Heart right ventricle (tissue), 16 donors: ENCODE measurements at places on chromosomes 1 and 21. TPM values are rescaled to one million over a fixed set of nuclear protein-coding genes. Genes with fewer than 3 reads are reported as not detected.

DNA sequence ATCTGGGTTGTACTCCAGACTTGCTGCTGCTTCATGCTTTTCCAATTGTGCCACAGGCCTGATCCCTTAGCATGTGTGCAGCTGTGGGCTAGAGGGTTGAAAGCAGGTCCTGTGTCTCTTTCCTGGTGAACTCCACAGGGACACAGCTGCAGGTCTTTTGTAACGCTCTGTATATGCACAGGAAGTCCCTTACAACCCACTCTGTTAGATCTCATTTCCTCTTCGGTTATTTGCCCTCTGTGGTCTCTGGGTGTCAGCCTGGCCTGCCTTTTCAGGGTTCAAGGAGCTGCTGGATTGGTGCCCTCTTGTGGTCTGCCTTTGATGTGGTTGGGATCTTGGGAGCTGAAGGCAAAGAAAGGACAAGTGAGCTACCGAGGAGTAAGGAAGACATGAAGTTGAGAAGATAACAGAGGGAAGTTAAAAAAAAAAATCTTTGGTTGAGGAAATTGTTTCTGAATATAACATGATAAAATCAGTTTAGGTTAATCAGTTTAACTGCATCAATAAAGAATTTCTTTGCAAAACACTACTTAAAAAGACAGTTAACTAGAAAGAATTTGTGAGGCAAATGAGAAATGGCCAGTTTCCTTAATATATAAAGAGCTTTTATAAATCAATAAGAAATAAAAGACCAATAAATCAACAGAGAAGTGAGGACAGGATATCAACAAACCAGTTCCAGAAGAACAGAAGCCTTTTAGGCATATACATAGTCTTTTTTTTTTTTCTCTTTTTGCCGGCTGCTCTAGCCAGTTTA is 44.1 kb downstream of the UCK2 start:
- peak; percentile 55 for DNase-seq

CD48 gene
- total RNA-seq, result 0.68 TPM

DNA sequence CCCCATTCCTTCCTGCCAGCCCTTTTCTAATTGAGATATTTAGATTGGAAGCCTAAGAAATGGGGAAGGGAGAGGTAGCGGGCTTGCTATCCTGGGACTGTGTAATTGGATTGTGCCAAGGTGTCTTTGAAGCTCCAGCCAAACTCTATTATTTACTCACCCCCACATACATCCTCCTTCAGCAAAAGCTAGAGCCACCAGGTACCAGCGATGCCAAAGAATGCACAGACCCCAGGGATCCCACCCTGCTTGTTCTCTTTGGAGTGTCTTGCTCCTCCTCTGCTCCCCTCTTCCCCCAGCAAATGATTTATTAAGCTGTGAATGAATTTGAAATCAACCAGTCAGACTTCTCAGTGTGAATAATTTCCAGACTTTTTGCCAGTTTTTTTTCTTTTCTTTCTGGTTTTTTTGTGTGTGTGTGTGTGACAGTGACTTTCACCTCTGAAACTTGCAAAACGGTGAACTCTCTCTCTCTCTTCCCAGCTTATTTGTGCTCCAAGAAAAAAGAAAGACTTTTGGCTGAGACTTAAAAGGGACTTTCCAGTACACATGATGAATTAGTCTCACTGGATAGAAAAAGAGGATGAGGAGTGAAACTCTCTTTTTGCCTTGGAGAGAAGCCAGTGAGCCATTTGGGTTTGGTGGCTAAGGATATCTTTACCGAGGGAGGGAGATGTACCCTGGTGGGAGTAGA is 1.8 kb downstream of the VASH2 start:
- no peak for DNase-seq

DNA sequence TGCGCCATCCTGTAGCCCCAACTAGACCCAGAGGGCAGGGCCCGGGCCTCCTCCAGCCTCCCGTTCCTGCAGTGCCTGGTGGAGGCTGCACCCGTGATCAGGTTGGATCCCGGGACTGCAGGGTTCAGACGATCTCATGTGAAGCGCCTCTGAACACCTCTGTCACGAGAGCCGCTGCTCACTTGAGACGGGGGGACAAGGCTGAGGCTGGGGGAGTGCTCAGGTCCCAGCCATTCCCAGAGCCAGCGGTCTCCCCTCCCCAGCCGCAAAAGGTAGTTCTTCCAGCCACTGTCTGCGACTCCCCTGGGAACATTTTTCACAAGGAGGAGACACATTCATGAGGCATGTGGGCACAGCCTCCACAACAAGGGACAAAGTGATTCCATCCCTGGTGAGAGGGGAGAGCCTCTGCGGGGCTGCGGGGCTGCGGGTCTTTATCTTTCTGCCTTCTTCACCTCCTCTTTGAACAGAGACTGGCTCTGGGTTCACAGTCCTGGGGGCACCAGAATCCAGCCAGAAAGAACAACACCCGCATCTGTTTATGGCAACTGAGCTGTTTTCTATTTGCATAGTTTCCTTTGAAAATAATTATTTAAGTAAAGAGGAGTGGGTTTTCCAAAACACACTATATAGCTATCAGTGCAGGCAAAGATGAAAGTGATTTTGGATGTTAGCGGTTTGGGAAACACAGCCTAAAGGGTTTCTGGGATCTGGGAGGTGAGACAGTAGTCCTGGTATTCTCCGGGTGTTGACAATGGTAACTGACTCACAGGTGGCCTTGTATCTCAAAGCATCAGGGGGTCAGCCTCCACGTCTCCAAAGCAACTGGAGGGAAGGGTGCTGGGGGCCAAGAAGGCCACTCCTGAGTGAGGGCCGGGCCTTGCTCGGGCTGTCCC is 13.0 kb upstream of the LDLRAP1 start:
- DNase-seq, result no peak

- no peak for DNase-seq
Observed at GRCh38 chr1:244874974-244875579, 10.7 kb upstream of the HNRNPU start.

DNA sequence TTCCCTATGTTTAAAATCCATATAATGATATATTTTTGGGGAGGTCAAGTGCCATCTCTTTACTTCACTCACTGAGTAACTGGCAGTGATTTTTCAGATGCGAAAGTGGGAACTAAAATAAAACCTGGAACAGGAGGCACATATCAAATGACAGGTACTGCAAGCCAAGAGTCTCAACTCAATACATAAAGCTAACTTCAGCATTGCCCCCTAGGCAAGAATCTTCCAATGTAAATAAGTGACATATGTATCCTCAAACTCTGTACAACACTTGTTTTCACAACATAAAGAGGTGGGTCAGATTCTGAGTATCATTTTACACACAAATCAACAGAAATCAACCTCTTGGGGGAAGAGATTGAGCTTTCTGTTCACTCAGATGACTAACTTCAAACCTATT is 18.1 kb downstream of the DCAF8 start:
- DNase-seq, result no peak

- no peak for DNase-seq
Observed at GRCh38 chr21:39855595-39855994, 11.6 kb upstream of the PCP4 start.

PLEKHN1 gene
- not detected for total RNA-seq

DNA sequence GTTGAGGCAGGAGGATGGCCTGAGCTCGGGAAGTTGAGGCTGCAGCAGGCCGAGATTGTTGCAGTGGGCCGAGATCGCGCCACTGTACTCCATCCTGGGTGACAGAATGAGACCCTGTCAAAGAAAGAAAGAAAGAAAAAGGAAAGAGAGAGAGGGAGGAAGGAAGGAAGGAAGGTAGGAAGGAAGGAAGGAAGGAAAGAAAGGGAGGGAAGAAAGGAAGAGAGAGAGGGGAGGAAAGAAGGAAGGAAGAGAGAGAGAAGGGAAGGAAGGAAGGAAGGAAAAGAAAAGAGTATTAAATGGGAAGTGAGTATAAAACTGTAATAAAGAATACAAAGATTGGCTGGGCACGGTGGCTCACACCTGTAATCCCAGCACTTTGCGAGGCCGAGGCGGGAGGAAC is 18.4 kb upstream of the ABL2 start:
- no peak for DNase-seq

- DNase-seq, result no peak
Observed at GRCh38 chr1:66069976-66070876, 277.5 kb downstream of the PDE4B start.

- no peak for DNase-seq
Observed at GRCh38 chr1:176119549-176119948, 87.5 kb downstream of the COP1 start.

DNA sequence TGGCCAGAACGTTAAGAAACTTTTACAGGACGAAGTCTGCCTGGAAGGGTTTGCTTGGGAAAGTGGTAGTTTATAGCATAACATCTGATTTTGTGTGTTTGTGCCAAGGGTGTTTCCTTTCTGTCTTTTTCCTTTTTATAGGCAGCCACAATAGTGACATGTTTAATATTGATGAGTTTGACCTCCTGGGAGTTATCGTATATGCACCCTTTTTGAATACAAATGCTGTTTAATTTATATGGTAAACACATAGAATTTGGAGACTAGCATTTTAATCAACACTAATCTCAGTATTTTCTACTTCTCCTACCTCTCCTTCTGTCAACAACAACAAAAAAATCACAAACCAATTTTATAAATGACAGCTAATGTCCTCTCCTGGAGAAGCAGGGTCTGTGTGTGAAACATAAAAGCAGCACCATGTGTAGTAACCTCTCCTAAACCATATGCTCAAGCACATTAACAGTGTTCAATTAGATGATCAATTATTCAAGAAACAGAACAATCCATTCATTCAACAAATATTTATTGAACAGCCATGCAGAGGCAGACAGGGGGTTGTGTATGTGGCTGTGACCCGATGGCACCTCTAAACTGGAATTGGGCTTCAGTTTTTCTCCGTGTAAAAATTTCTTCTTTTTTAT is 604 bp upstream of the FMN2 start:
- DNase-seq, result no peak

GRCh38 chr1:88847643-88848042 is 43.7 kb downstream of the GTF2B start:
- no peak for DNase-seq

MCOLN2 gene
- total RNA-seq, result not detected

DNA sequence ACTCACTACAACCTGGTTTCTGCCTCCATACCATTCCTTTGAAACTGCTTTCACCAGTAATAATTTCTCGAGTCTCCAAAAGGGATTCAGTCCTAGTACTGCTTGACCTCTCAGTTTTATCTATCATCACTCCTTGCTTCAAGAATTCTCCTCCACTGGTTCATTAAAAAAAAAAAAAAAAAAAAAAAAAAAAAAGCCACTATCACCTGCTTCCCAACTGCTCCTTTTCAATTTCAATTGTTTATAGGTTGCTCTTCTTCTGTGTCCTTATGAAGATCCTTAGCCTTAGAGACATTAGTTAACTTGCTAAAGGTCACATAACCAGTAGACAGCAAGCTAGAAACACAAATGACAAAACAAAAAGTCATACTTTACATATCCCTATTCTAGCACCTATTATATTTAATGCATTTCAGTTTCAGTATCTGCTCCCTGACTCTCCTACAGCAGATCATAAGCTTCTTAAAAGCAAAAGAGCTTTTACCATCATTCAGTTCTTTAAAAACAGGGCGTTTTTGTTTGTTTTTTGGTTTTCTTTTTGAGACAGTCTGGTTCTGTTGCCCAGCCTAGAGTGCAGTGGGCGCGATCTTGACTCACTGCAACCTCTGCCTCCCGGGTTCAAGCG is 7.1 kb downstream of the NRDC start:
- no peak for DNase-seq

DNA sequence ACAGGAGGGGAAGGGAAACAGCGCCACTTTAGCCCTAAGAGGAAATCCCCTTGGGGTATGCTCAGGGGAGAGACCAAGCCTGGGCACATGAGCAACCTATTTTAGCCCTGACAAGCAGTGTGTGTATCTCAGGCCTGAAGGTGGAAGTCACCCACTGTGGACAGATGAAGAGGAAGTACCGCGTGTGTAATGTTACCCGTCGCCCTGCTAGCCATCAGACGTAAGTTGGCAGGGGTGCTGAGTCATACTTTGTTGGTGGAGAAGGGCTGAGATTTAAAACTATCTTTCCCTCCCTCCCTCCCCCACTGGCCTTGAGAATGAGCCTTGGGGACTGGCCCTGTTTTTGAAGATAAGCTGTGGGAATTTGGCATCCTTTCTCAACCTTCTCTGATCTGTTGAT is 11.2 kb downstream of the AGO1 start:
- no peak for DNase-seq

GRCh38 chr1:201284636-201285035 is 1.3 kb downstream of the PKP1 start:
- DNase-seq, result no peak

NPL gene
- 4.8 TPM for total RNA-seq

HSPB7 gene
- total RNA-seq, result 4,547 TPM

DMRTA2 gene
- total RNA-seq, result not detected

ERVH48-1 gene
- total RNA-seq, result not detected

AMIGO1 gene
- total RNA-seq, result 15.1 TPM

DNA sequence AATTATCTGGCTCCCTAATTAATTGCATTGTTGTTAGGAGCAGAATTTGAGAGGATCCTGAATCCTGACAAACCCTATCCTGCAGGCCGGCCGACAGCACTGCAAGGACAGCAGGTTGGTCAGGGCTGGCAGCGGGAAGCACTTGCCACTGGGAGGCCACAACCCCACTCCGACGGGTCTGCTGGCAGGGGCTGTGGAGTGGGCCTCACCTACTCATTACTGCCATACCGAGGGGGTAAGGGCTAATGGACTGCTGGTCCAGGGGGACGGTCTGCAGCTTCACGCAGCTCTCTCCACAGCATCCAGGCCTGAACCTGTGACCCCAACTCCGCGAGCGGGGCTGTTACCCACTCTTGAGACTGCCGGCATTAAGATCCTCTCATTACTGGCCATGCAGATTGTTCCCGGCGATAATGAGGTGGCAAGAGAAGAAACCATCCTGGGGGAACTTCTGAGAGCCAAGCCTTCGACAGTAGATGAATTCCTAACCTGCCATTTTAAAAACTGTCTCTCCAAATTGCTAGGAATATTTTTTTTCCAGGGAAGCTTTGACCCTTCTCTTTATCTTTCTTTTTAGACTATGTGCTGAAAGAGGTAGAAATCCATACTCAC is 501.3 kb downstream of the OMA1 start:
- DNase-seq, result no peak

FNDC7 gene
- total RNA-seq, result not detected

- no peak for DNase-seq
Observed at GRCh38 chr1:209134001-209134400, 449.5 kb upstream of the CAMK1G start.

DNA sequence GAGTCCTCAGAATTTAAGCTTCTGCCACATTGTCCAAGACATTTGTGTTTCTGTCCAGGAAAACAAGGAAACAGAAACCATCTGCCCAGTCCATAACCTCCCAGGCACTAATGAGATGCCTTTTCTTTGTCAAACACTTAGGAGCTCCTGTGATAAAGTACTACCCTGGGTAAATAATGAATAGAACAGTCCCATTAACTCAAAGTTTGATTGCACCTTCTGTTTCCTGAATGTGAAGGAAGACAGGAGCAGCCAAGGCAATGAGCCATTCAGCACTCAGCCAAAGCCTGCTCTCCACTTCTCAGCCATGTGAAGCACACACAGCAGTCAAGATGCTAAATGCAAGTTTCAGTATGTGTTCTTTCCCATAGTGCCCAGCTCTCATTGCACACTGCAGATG is 199.8 kb downstream of the SEC16B start:
- no peak for DNase-seq

BEND5 gene
- total RNA-seq, result 5.2 TPM

- no peak for DNase-seq
Observed at GRCh38 chr1:236736761-236737160, 50.5 kb downstream of the ACTN2 start.
